NCI-H1048 (cell line): ENCODE measurements at places on chromosomes 16 and 17.

GRCh38 chr17:69300222-69300621, 26.7 kb downstream of the ABCA5 start:
- DNase-seq = no peak

DNA sequence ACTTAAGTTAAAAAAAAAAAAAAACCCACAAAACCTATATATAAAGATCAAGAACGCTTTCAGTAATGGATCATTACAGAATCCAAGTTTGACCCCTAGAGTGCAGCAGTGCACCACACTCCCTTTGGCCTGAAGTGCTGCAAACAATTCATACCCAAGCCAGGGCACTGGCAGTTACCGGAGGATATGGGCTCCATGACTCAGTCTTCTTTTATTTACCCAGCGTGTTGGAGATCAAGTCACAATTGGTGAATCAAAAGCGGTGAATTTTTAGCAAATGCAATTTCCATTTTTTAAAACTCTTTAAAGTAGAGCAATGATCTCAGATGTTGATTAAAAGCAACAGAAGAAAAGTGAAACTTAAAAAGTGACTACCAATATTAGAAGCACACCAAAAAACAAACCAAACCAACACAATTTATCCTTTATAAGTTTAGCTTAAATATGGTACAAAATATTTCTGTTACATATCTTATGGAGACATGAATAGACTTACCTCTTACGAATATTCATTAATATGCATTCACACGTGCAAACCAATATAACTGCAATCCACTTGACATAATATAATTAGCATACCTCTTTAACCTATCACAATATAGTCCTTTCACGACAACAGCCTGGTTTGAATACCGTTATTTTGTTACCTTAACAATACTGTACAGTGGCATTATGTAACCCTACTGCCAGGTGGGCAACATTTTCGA, 46.3 kb downstream of the ZNF652 start:
- no peak for DNase-seq

DNA sequence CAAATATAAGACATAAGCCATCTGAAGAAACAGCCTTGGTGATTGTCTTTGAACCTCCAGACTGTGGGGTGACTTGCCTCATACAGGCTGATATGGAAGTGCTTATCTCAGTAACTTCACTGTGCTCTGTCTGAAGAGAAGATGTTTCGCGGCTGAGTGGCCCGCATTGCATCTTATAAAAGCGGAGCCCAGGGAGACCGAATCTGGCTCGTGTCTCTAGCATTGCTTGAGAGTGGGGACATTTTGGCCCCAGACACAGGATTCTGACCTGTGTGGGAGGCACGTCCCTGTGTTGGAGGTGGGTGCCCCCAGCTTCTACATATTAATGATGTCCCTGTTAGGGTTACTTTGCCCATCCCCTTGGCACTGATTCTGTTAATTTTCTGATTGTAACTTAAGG, 66.4 kb downstream of the METRNL start:
- no peak for DNase-seq

DNA sequence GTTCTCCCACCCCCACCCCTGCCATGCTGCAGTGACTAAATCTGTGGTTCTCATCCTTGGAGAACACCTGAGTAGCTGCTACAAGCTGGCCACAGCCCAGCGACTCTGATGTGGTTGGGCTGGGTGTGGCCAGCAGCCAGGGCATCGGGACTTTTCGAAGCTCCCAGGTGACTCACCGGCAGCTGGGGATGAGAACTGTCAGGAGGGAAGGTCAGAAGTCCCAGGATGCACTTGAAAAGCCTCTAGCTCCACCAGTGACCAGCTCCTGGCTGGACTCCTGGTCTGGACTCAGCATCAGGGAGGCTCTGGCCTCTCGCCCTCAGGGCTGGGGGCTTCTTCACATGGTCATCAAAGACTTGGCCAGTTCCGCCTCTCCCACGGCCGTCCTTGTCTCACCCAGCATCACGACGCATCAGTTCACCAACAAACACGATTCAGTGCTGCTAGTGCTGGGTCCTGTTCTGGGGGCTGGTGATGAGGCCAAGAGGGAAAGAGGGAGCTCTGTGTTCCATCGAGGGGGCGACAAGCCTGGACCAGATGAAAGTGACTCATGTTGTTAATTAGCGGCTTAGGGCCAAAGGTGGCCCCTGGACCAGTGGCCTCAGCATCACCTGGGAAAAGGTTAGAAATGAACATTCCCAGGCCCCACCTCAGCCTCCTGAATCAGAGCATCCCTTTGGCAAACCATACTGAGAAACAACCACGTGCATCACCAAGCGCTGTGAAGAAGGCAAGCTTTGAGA, 3.9 kb upstream of the C17orf99 start:
- DNase-seq = no peak

GRCh38 chr17:81712468-81713003, 452 bp downstream of the SLC25A10 start:
- no peak for DNase-seq

GRCh38 chr16:67873435-67874370, 851 bp downstream of the EDC4 start:
- no peak for DNase-seq
